ENCODE measurements at places on chromosomes 13 and 19.
A peak's percentile ranks its signal among the peaks of the same experiment; 100 is the strongest.

DNA sequence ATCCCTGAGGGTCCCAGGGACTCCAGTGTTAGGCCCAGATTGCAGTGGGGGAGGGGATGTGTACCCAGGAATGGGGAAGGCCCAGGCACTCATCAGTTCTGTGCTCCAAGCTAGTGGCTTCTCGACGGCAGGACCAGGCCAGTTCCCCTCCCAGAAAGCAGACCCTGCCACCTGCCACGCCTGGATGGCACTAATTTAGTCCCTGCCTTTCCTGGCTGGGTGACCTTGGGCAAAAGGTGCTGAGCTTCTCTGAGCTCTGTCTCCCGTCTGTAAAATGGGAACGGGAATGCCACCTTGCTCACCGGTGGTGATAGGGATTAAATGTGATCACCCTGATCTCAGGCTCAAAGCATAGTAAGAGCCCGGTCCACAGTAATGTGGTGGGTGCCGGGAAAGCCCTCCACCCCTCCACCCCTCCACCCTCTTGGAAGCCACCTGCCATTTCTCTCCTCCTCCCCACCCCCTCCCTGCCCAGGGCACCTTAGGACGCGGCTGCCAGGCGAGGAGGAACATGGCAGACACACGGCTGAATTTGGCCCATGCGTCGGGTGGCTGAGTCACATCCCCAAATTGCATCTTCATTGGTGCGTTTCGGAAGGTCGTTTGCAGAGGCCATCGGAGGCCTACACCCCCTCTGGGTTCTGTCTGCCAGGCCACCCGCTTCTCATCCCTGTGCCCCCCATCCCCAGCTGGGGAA lies 2.3 kb downstream of the KCNN1 start:
- DNase-seq: no peak

GRCh38 chr19:17111766-17112165 lies 36.2 kb downstream of the MYO9B start:
- DNase-seq: no peak

- no peak for DNase-seq
Observed at GRCh38 chr13:102227741-102228140, 174.1 kb downstream of the FGF14 start.

GRCh38 chr13:43800828-43801227 lies 14.1 kb upstream of the ENOX1 start:
- no peak for DNase-seq

GRCh38 chr13:81498969-81499368 lies 1158.0 kb upstream of the SPRY2 start:
- no peak for DNase-seq

GRCh38 chr19:7979559-7979958 lies 25.9 kb downstream of the ELAVL1 start:
- DNase-seq: no peak

- DNase-seq: no peak
Observed at GRCh38 chr19:50501186-50501567, 9.8 kb downstream of the JOSD2 start.

- DNase-seq: peak; percentile 49
Observed at GRCh38 chr19:38932425-38933179, 1.9 kb downstream of the MRPS12 start.

DNA sequence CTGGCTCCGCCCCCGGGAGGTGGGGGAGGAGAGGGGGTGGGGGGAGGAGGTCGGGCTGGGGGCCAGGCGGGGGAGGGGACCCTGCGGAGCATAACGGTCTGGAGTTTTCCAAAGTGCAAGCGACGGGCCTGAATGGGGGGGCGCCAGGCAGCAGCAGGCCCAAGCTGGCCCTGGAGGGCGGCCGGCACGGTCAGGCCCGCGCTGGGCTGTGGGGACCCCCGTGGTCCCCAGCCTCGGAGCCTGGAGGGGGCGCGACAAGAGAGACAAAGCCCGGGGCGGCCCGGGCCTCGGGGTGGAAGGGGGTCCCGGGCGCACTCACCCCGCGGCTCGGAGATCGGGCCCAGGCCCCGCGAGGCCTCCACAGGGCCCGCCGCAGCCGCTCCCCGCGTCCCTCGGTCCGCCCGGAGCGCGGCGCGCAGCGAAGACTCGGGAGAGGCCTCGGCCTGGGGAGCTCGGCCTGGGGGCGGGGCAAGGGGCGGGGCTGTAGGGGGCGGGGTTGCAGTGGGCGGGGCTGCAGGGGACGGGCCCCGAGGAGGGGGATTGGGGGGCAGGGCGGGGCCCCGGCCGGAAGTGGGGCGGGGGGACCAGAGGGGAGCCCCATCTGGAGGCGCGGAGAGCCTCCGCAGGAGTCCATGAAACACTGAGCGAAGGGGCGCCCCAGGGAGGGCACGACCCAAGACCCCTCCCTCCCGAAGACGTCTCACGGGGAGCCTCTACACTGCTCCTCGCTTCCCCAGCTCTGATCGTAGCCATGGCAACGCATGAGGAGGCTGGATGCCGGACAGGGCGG lies 47.6 kb downstream of the PTPRS start:
- peak; percentile 63 for DNase-seq

- no peak for DNase-seq
Observed at GRCh38 chr13:42388326-42388725, 116.4 kb downstream of the AKAP11 start.

GRCh38 chr13:79481685-79482052 lies 714 bp downstream of the NDFIP2 start:
- peak; percentile 50 for DNase-seq

DNA sequence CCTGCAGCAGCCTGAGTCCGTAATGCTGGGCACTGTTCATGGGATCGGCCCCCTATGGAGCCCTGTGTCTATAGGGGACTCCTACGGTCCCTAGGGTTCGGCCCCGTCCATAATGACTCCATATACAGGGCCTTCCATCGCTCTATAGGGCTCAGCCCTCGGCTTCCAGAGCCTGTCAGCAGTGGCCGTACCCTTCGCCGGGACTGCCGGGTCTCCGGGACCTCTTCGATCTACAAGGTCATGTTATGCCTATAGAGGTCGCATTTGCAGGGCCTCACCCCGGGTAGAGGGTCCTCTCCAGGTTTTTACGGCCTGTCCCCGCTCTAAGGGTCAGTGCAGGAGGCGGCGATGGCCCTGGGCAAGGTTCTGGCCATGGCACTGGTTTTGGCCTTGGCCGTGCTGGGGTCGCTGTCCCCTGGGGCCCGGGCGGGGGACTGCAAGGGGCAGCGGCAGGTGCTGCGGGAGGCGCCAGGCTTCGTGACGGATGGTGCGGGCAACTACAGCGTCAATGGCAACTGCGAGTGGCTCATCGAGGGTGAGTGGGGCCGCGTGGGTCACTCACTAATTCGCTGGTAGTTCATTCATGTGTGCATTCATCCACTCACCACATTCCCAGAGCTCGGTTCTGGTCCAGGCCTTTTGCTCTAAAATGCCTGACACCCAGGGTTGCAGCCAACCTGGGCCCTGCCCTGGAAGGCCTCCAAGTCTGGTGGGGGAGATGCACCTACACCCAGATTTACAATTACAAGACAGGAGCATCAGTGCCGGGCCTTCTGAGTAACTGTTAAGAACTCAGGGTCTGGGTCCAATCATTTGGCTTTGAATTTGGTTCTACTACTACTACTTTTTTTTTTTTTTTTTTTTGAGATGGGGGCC lies 699 bp downstream of the MEGF8 start:
- DNase-seq: peak; percentile 37

DNA sequence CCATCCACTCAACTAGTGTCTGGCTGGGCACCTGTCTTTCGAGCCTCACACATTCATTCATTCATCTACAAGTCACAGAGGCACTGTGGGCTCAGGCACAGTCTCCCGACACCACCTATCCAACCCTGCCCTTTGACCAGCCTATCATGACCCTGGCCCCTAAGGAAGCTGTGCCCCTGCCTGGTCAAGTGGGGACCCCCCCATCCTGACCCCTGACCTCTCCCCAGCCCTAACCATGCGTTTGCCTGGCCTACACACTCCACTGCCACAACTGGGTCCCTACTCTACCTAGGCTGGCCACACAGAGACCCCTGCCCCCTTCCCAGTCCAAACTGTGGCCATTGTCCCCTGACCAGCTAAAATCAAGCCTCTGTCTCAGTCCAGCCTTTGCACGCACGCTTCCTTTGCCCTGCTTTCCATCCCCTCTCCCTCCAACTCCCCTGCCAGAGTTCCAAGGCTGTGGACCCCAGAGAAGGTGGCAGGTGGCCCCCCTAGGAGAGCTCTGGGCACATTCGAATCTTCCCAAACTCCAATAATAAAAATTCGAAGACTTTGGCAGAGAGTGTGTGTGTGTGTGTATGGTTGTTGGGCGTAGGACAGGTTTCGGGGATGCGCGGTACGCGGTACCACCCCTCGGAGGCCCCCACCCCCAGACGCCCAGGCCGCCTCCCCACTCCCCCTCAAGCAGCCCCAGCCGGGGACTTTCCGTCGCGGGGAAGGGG lies 404 bp upstream of the IL27RA start:
- DNase-seq: no peak

GRCh38 chr19:16836115-16837034 lies 7.2 kb downstream of the SIN3B start:
- peak; percentile 18 for DNase-seq

DNA sequence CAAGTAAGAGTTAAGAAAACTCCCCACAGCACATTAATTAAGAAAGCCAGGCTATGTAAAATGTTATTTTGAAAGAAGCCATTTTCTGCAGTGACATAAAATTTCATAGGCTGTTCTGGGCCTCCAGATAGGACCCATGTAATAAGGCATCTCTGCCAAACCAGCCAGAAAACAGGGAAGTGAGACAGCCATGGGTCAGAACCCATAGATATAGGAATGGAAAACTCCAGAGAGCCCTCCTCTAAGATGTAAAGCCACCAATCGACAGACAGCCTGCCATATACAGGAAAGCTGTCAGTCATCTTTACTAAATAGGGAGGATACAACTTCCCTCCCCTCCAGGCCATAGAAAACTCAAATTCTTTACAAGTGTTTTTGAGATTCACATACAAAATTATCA lies 493.3 kb downstream of the COG6 start:
- no peak for DNase-seq

DNA sequence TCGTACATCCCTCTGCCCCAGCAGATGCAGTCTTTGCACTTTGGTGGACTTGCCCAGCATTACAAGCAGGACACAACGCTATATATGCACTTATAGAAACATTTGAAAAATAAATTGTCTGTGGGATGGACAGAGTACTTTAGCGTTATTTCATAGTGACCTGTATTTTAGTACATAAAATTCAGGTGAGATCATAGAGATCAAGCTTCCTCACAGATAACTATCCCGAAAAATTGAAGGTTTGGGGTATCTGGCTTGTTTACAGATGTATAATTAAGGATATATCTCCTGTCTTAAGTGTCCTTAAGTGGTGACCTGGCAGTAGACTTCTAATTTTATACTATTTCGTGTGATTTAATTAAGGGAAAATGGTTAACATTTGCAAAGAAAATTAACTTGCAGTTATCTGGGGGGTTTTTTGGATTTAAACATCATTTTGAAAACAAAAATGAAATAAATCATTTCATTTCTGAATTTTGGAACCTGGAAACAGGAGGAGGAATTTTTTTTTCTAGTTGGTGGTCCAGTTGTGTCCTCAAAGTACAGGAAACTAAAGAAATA lies 977 bp upstream of the MAB21L1 start:
- no peak for DNase-seq

- DNase-seq: no peak
Observed at GRCh38 chr19:37893845-37894575, 12.4 kb downstream of the WDR87 start.

DNA sequence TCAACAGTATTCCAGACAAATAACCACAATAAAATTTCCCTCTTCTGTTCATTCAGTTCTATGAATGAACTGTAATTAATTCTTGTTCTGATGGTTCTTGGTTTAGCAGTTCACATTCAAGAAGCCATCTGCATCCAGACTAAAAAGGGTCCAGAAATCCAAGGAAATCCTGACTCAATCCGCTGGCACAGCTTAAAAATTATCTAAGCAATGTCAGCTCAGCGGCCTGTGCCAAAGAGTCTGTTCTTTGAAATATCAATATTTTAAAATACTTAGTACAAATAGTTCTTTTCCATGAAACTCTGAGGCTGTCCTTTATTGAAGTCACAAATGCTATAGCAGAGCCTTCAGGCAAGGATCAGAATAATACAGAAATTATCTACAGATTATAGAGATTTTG lies 57.2 kb downstream of the DHRS12 start:
- DNase-seq: no peak

GRCh38 chr19:45385392-45386221 lies 15.2 kb upstream of the ERCC2 start:
- no peak for DNase-seq

DNA sequence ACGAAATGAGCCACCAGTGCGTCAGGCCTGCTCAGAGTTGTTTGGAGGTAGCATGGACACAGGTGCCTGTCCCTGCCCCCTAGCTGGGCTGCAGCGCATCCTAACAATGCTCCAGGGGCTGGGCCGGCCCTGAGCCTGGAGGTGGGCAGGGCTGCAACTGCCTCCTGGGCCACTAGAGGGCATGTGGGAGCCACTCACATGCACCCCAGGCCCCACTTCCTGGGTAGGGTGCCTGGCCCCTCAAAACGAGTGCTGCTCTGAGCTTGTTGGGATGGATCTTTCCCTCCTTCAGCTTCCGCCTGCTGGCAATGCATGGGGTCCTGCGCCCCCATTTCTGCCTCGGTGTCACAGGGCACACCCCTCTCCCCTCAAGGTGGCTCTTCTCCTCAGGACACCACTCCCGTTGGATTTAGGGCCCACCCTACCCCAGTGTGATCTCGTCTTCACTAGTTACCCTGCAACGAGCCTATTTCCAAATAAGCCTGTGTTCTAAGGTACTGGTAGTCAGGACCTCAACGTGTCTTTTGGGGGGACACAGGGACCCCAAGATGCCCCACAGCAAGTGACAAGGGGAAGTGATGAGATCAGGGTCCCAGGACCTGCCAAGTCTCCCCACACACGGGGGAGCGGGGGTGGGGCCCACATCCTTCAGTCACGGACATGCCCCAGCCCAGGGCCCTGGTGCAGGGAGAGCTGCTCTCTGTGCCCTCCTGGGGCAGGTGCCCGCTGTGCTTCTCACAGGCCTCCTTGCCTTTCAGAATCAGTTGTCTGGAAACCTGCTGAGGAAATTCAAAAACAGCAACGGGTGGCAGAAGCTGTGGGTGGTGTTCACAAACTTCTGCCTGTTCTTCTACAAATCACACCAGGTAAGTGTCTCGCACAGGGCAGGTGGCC lies 131.3 kb downstream of the STK24 start:
- peak; percentile 83 for DNase-seq

- DNase-seq: no peak
Observed at GRCh38 chr19:44939668-44940067, 2.4 kb upstream of the APOC4 start.

DNA sequence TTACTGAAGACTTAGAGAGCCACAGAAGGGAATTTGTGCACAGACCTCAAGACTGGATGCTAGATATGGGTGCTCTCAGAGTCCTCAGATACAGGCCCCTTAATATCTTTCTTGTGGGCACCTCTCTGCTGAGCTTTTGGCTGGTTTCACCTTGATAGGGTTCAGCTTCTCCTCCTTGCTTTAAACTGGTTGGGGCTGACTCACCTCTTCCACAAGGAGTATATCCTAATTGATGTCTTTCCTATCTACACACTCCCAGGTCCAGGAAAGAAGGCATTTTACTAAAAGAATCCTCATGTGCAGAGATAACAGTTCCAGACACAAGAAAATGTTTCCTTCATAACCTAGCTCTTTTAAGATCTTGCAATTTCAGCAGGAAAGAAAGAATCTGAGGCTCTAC lies 284.4 kb downstream of the NDFIP2 start:
- DNase-seq: no peak

GRCh38 chr13:97300871-97301270 lies 78.7 kb downstream of the MBNL2 start:
- no peak for DNase-seq

GRCh38 chr19:16290692-16291091 lies 33.9 kb upstream of the KLF2 start:
- no peak for DNase-seq

- DNase-seq: no peak
Observed at GRCh38 chr13:91652404-91653301, 254.2 kb downstream of the GPC5 start.

All from stimulated activated naive CD8-positive, alpha-beta T cell treated with anti-CD3 and anti-CD28 coated beads, Interleukin-15, Interleukin-2, amounts not matched to agents 100 U/mL and 50 U/mL, for 24 hours (primary cell).